ENCODE measurements at places on chromosomes 11 and 22.

GRCh38 chr11:70134490-70134889, 56.4 kb downstream of the ANO1 start:
- DNase-seq: no peak

DNA sequence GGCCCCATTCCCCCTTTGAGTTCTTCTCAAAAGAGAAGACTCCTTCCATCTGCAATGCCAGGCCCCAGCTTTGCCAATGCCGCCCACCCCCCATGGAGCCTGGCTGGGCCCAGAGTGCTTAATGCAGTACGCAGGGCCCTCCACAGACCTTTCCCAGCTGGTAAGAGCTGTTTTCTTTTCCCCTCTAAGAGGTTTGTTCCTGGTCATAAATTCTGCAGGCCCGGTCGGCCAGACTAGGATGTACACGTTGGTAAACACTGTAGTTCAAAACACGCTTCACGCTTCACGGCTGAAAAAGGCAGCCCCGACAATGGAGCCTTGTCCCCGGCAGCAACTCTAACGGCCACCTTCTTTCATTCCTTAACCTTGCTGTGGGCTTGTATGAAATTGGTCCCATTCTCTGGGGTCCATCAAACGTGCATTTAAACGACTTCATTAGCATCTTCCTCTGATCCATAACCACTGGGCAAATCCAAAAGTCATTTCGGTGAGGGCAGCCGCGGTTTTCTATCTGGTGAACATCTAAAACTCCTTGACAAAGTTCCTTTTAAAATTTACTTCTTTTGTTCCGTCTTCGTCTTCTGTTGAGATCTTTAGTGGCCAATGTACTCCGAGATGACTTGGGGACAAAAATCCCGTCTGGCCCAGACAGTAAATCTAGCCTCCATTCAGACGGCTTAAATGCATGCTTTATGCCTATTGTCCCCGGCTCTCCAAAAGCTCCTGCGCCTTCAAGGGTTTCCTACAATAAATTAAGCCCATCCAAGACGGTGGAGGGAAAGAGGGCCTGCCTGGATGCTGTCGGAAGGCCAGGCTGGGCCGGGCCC, 60.0 kb upstream of the MYEOV start:
- no peak for DNase-seq

DNA sequence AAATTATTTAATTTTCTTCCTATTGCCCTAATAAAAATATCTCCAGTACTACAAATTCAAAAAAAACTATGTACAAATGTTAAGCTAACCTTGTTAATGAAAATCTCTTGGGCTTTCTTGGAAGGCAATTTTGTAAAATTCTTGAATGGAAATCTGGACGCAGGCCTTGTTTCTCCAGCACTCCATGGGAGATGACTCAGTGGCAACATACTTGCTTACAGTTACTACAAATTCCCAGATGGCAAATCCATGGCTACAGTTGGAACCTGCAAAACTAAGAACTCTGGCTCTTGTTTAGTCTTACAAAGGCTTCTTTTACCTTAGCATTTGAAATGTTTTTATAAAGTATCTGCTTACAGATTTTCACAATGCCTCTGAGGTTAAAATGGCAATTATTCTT, 725.2 kb downstream of the DLG2 start:
- no peak for DNase-seq

- no peak for DNase-seq
Measured at GRCh38 chr11:78941226-78941851, 366.7 kb upstream of the NARS2 start.

- DNase-seq: no peak
Measured at GRCh38 chr22:50473855-50474671, 772 bp downstream of the SBF1 start.

- no peak for DNase-seq
Measured at GRCh38 chr11:16770016-16770415, 31.6 kb downstream of the C11orf58 start.

DNA sequence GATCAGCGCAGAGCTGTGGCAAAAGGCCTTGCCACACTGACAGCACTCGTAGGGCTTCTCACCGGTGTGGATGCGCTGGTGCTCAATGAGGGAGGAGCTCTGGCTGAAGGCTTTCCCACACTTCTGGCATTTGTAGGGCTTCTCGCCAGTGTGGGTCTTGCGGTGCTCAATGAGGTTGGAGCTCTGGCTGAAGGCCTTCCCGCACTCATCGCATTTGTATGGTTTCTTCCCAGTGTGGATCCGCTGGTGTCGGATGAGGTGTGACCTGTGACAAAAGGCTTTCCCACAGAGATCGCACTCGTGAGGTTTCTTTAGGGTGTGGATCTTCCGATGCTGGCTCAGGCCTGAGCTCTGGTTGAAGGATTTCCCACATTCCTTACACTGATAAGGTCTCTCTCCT, 6.9 kb downstream of the ZNF70 start:
- no peak for DNase-seq

- no peak for DNase-seq
Measured at GRCh38 chr11:102147015-102147414, 36.8 kb downstream of the YAP1 start.

DNA sequence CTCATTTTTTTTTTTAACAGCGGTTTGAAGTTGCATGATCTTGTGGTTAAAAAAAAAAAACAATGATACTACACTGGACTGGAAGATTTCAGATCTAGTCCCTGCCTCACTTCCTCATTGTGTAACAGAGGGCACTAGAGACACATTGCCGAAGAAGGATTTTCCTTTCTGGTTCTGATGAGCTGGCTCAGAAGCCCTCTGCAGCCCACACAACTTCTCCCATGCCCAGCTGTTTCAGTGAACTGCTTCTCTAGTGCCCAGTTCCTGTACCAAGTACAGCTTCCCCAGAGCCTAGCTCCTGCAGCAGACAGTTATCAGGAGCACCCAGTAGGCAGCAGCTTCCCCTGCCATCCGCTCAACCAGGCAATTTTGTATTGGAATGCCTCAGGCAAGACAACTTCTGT, 29.5 kb upstream of the ANO5 start:
- no peak for DNase-seq

GRCh38 chr22:41576877-41577276, 12.8 kb downstream of the PMM1 start:
- DNase-seq: no peak

GRCh38 chr11:113627297-113627696, 78.8 kb downstream of the TMPRSS5 start:
- no peak for DNase-seq

GRCh38 chr11:120912504-120912903, 111.4 kb upstream of the TBCEL start:
- no peak for DNase-seq

- no peak for DNase-seq
Measured at GRCh38 chr11:2470495-2470894, 25.7 kb downstream of the KCNQ1 start.

DNA sequence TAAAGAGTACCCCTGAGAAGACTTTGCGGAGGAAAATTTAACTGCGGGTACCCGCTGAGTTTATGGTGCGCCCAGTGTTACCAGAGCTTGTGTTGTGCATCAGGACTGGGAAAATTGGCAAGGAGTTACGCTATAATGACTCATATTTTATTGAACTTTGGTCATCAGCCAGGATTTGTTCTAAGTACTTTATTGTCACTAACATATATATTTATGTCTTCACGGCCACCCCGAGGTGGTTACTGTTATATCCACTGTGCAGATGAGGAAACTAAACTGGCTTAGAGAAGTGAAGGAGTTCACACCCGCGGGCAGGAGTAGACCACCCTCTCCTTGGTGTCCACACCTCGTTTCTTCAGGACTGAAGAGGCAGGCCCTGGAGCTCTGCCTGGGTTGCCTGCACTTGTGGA, 667 bp downstream of the ACCS start:
- DNase-seq: no peak

GRCh38 chr11:124748100-124748418, 4.0 kb downstream of the VSIG2 start:
- no peak for DNase-seq

DNA sequence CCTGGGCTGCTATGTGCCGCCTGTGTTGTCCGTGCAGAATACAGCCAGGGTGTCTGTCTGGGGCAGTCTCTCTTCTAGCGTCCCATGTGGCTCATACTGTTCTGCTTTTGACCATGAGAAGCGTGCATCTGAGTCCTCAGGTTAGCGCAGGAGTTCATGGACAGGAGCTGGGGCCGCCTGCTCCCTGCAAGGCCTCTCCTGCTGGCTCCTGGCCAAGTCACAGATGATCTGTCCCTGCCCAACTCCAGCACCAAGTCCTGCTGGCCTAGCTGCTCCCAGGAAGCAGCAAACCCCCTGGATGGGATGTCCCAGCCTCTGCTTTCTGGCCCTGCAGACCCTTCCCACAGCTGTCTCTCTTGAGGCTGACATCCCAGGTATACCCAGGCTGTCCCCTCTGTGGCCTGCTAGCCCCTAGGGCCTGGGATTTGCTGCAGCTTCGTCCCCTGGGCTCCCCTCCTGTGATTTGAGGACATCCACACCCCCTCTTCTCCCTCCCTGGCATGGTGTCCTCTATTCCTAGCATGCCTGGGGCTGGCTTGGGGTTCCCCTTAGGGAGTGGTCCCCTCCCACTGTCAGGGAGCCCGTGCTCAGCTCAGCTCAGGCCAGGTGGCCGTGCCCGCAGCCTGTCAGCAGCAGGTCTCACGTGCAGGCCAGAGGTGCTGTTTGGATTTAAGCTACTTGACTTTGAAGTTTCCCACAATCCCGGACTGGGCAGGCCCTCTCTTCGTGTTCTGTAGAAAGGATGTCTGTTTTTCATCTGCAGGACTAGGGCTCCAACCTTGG, 17.8 kb downstream of the PRR5 start:
- no peak for DNase-seq

DNA sequence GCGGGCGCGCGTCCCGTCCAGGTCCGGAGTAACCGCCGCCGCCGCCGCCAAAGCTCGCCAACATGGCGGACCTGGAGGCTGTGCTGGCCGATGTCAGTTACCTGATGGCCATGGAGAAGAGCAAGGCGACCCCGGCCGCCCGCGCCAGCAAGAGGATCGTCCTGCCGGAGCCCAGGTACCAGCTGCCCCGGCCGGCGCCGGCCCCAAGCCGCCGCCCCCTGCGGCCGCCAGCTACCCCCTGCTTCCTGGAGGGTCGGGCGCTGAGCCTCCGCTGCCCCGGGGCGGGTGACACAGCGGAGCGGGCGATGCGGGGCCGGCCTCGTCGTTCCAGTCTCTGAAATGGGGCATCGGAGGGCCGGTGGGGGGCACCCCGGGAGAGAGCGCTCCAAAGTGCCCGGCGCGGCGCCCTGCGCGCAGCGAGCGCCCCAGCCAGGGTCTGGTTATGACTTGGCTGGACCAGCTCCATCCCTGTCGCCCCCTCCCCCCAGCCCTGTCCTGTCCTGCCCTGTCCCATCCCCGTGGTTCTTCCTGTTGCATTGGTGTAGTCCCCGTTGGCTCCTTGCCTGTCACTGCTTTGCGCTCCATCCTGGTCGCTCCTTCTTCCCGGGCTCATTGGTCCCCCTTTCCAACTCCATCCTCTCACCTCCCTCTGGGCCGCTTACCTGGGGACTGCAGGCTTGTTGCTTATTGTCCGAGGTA, 653 bp downstream of the GRK3 start:
- DNase-seq: no peak

DNA sequence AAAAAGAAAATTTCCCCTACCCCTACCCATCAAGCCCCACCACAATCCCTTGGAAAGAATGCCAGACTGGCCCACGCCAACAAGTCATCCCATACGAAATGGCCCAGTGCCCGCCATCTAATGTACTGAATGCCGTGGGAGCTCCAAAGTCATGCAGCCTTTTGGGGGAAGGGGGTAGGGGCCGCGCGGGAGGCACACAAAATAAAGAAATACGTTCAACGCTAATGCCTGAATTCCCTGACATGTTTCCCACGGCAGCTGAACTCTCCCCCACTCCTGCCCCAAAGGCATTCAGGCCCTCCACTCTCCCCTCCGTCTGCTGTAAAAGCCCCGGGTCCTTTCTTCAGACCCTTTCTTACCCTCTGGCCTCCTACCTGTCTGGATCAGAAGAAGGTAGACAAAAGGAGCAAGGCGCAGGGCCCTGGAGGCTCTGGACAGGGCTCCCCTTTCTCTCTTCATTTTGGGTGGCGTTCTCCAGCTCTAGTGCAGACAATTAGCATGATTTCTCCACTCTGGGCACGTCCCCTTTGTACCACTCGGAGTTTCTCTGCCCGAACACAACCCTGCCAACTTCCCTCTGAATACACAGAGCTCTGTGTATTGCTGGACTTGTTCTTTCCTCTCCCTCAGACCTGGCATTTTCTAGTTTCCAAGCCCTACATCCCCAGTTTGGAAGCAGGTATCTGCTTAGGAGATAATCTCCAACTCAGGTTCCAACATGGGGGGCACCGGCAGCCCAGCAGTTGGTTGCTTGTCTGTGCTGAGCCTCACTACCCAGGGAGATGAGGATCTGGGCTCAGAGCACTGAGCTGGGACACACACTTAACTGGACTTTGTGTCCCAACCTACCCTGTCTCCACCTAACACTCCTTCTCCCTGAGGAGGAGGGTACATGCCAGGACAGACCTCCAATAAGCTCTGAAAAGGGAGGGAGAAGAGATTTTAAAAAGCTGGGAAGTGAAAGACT, at the start of gene HEPACAM:
TSS of gene HEPACAM (minus strand) at position 500 of the 967 bp plus-strand sequence. CDS start at position 459, 41 bp downstream.
- no peak for DNase-seq

DNA sequence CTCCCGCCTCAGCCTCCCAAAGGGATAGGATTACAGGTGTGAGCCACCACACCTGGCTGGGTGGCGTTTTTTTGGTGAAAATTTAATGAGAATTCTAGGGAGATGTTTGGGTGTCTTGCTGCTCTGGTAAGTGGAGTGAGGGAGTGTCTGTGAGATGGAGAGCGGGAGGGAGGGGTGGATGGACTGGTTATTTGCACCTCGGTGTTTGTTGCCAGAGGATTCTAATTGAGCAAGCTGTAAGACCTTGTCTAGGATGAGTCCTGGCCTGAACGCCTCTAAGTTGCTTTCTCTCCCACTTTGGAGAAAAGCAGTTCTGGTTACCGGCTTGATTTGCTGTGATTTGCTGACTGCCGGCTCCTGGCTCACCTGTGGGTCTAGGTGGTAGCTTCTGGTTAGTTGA, 22.0 kb upstream of the GRAMD4 start:
- DNase-seq: no peak

DNA sequence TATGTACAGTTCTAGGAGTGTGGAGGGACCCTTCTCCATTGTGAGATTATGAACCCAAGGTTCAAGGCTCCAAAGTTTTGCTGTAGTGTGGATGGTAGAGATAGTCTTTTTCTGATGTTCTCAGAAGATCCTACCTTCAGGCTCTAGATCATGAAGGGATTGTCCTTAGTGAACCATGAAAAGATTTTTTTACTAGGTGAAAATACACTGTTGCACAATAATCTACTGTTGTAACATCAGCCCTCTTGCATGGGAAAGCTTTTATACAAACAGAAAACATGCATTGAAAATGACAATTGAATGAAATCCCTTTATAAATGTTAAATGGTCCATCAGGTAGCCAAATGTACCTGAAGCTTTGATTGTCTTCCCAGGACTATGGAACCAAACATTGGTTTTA, 177.8 kb downstream of the FAM76B start:
- no peak for DNase-seq

- no peak for DNase-seq
Measured at GRCh38 chr11:123055191-123055901, 6.6 kb downstream of the HSPA8 start.

DNA sequence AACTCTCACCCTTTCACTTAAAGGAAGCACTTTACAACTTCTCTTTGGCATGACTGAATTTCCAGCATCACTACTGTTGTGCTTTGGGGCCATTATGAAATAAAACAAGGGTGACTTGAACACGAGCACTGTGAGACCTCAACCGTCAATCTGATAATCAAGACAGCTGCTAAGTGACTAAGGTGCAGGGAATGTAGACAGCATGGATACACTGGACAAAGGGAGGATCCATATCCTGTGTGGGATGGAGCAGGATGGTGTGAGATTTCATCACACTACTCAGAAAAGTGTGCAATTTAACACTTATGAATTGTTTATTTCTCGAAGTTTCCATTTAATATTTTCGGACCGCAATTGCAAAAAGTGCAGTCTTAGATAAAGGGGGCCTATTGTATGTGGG, 16.1 kb upstream of the EXPH5 start:
- DNase-seq: no peak

GRCh38 chr11:123700772-123701171, 40.7 kb downstream of the ZNF202 start:
- DNase-seq: no peak

Measured in cortex of kidney (tissue), 1 donor.